CD4-positive, alpha-beta T cell treated with Interleukin-4 for 1 hour (primary cell): ENCODE measurements at places on chromosomes 13 and 19.
A peak's percentile ranks its signal among the peaks of the same experiment; 100 is the strongest.

DNA sequence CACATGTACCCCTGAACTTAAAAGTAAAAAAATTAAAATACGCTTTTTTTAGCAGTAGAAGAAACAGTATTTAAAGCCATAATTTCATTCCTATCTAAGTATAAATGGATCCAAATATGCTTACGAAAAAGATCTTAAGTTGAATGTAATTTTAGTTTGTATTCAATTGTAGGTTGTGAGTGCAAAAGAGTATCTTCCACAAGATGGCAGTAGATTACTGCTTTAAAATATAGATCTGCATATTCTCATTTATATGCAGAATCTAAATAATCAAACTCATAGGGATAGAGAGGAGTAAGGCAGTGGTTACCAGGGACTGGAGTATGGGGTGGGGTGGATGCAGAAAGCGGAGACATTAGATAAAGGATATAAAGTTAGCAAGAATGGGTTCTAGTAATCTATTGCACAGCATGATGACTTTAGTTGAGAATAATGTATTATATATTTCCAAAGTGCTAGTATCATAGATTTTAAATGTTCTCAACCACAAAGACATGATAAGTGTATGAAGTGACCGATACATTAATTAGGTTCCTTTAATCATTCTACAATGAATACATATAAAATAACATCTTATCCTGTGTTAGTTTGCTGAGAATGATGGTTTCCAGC is 14.2 kb downstream of the OR7A17 start:
- peak; percentile 1 for DNase-seq

DNA sequence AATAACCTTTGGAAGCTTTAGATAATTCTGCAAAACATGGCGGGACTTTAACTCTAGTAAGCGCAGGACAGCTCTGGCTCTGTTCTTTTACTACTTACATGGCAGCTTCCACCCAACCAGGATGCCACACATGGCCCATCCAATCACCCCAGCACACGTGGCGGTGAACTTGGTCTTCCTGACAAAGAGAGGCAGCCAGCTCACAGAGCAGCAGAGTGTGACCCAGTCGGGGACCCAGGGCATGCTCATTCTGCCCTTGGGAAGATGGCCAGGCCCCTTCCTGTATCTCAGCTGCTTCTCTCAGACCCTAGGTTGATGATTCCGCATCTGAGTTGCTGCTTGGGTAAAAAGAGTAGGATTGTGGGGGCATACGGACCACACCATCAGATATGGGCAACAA is 172.1 kb downstream of the USP12 start:
- no peak for DNase-seq

GRCh38 chr19:1355568-1356507 is 27.9 kb upstream of the NDUFS7 start:
- DNase-seq = no peak

DNA sequence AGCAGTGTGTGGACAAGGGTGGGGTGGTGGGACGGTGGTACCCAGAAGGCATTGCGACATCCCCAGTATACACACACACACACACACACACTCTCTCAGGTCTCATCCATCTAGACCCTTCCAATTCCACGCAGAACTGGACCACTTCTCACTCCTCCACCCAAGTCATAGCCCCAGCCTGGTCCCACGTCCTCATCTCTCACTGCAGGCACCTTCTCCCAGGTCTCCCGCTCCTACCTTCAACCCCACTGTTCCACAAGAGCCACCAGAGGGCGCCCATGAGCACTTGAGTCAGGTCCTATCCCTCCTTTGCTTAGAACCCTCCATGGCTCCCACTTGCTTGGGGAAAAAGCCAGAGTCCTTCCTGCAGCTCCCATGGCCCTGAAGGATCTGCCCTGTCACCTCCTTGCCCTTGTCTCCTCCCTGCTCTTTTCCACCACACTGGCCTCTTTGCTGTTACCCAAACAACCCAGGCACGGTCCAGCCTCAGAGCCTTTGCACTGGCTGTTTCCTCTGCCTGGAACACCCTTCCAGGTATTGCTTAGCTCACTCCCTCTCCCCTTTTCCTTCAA is 62.6 kb downstream of the IER2 start:
- peak; percentile 77 for DNase-seq

- no peak for DNase-seq
Observed at GRCh38 chr13:80251403-80251802, 89.5 kb downstream of the SPRY2 start.

DNA sequence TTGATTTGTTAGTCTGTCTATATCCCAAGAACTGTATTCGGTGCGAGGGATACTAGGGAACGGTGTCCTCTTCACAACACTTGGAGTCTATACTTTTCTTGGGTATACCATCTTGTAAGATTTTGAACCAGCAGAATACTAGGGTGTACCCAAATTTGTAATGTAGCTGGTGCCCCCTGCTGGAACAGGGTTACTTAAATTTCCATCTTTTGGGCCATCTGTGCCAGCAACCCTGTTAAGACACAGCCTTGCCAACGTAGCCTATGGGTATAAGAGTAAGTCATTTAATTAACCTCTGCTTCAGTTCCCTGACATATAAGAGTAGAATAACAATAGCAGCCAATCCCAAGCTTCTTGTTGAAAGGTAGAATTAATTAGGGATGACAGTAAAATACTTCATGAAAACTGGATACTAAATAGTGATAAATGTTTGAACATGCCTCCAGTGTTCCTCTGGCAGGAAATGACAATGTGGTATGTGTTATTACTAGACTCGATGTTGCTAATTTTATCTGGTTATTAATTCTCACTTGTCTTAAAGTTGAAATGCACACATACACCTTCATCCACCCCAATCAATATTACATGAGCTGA is 607.6 kb downstream of the FGF9 start:
- peak; percentile 71 for DNase-seq

GRCh38 chr13:27643334-27644132 is 21.8 kb downstream of the POLR1D start:
- no peak for DNase-seq

DNA sequence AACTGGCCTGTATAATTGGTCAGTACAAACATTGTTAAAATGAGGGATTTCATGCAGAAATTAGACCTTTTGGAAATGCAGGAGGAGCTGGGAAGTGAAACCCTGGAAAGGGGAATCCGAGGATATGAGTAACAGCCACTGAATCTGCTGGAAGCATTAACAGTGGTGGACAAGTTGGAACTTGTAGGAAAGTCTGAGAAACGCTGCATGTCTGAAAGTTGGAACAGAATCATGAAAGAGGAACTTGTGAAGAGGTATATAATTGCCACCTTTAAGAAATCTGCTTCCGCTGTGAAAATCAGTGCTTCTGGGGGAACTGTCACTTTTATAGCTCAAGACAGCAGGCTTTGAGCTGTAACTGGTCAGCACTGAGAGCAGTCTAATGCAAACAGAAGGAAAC is 716.5 kb upstream of the PRR20A start:
- DNase-seq = no peak

- DNase-seq = no peak
Observed at GRCh38 chr19:49881672-49882394, 4.3 kb downstream of the TBC1D17 start.

DNA sequence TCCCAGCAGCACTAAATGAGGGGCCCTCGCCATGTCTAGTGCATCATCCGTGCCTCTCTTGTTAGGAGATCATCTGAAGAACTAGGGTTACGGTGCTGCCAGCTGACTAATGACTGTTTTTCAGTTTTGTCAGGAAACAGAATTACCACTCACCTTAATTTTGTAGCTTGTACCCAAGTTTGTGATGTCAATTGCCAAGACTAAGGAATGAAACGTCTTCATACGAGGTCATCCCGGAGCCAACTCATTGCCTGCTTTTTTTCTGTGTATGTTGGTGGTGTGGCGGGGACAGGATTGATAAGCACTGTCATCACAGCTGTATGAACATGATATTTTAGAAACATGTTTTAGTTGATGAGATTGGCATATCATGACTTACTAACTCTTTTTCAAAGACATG is 100.6 kb downstream of the TNFRSF19 start:
- DNase-seq = no peak

DNA sequence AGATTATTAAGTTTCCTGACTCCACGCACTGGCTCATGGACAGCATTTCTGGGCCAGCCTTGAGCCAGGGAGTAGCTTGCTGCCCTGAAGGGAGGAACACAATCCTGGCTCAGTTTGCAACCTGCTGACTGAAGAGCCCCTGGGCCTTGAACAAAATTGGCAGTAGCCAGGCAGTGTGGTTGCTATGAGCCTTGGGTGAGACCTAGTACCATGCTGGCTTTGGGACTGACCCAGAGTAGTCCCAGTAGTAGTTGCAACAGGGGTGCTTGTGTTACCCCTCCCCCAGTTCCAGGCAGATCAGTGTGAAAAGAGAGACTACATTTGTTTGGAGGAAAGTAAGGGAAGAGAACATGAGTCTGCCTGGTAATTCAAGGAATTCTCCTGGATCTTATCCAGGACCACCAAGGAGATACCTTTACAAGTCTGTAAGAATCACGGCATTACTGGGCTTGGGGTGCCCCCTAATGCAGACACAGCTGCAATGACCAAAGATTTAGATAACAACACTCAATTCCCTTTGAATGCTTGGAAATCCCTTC is 22.0 kb downstream of the ITGBL1 start:
- no peak for DNase-seq
